OCI-M1 (cell line): ENCODE measurements at places on chromosomes 4 and X.

DNA sequence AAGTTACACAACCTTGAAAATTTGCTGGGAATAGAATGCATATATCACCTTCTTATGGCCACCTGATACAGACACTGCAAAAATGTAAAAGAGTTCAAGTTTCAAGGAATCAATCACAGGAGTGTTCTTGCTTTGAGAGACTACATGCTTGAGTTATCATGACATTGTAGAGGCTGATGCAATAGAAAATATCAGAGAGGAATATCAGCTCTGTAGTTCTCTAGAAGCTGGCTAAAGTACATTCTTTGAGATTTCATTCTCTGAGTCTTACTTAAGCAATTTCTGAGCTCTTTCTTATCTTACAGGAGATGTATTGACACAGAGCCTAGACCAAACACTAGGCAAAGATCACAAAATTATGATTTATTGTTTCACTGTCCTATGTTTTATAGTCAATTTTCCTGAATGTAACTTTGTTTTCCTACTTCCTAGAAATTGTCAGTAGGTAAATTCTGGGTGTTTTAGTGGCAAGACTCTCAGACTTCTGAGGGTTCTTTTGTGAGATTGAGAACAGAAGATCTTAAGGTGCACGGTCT, 152.1 kb upstream of the HPGD start:
- DNase-seq, result peak; percentile 71

GRCh38 chr4:64001229-64001898, 407.9 kb downstream of the TECRL start:
- DNase-seq, result no peak

DNA sequence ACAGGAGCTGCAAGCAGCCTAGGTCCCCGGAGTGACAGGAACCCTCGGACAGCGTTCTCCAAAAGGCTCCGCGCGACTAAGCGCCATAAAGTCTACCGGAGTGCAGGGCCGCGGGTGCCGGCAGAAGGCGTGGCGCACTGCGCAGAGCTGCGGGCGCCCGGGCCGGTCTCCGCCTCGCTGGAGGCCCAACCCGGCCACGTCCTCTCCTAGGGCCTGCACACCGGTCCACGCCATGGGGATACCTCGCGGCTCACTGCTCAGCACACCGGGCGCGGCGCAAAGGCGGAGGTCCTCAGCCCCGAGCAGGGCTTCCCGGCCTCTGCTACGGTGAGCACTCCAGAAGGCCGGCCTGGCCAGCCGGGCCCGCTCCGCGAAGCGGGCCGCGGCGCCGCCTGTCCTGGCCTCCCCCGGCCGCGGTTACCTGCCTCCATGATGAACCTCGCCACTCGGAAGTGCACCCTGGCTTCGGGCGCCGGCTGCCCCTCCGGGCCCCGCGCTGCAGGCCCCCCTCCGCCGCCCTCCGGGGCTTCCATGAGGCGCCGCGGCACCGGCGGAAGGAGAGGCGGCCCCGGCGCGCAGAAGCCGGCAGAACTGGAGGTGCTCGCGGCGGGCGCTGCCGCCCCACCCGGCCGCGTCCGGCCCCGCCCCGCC, at the start of gene CCNQ:
TSS of gene CCNQ (minus strand) at position 599 of the 651 bp plus-strand sequence. CDS start at position 533, 66 bp downstream.
- DNase-seq, result peak; percentile 44

DNA sequence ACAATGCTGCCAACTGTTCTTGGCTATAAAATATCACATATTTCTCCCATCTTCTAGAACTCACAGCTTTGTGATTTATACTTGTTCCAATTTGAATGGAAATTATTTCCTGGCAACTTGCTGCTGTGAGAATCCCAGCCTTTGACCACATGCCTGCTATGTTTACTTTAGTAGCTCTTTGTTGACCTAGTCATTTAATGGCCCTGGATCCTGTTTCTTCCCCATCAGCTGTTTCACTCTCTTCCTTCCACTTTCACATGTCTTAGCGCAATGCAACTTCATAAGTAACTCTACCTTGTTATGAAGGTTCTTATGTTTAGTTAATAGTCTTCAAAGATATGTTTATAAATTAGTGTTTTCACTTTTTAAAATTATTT, 1973.6 kb upstream of the AGA start:
- DNase-seq, result no peak

DNA sequence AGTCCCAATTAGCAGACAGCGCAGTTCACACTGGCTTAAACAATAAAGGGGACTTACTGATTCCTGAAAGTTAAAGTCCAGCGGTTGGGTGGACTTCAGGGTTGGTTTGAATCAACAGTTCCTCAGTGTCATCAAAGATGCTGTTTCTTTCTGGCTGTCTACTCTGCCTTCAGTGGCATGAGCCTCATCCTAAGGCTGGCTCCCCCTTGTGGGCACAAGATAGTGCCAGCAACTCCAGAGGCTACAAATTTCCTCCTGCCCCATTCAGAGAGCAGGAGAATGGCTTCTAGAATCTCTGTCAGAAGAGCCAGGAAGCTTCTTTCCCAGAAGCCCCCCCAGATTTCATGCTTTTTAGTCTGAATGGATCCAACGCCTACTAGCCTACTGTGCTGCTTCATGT, 82.4 kb upstream of the MTM1 start:
- DNase-seq, result peak; percentile 62

DNA sequence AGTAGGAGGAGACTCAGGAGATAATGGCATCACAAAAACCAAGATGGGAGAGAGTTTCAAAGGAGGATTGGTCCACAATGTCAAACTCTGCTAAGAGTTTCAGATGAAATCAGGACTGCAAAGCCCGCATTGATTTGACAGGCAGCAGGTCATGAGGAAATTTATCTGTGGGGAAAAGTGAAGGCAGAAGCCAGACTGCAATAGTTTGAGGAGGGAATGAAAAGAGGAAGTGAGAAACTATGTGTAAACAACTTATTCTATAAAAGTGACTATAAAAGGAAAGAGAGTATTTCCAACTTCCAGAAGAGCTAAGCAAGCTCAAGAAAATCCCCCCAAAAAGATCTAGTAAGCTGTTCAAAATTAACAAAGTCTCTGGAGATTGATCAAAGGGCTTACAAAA, 66.3 kb upstream of the DGKK start:
- peak; percentile 48 for DNase-seq

GRCh38 chr4:128915544-128915943, 106.0 kb downstream of the JADE1 start:
- DNase-seq, result no peak

GRCh38 chrX:154308108-154308946, 12.7 kb downstream of the TKTL1 start:
- peak; percentile 80 for DNase-seq

GRCh38 chr4:186472948-186473347, 82.4 kb downstream of the MTNR1A start:
- peak; percentile 24 for DNase-seq

- DNase-seq, result no peak
These were observed 27.3 kb downstream of the WDR1 start for GRCh38 chr4:10089346-10089745.
